WTC11 (cell line): ENCODE measurements at places on chromosomes 13 and 19.

DNA sequence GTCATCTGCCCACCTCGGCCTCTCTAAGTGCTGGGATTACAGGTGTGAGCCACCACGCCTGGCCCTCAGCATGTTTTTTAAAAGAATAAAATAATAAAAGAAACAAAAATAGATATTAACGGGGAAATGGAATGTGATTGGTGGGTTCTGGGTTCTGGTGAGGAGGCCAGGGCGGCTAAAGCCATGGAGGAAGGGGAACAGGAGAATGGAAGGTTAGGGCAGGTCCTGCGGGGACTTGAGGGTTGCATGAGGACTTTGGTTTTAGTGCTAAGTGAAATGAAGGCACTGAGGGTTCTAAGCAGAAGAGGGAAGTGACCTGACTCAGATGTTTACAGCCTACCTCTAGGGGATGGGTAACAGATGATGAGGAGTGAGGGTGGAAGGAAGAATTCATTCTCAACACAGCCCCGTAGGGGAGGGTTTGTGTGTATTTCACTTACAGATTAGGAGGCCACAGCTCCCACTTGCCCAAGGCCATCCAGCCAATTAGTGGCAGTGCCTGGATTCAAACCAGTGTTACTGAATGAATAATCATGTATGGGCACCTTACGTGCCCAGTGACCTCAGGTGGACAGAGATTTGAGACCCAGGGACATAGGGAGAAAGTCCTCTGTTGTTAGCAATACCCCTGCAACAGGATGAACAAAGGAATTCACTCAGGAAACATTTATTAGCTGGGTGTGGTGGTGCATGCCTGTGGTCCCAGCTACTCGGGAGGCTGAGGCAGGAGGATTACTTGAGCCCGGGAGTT is 6.7 kb upstream of the MRPL4 start:
- DNase-seq, result no peak
- H3K4me3 ChIP-seq, result no peak overlapping the region

DNA sequence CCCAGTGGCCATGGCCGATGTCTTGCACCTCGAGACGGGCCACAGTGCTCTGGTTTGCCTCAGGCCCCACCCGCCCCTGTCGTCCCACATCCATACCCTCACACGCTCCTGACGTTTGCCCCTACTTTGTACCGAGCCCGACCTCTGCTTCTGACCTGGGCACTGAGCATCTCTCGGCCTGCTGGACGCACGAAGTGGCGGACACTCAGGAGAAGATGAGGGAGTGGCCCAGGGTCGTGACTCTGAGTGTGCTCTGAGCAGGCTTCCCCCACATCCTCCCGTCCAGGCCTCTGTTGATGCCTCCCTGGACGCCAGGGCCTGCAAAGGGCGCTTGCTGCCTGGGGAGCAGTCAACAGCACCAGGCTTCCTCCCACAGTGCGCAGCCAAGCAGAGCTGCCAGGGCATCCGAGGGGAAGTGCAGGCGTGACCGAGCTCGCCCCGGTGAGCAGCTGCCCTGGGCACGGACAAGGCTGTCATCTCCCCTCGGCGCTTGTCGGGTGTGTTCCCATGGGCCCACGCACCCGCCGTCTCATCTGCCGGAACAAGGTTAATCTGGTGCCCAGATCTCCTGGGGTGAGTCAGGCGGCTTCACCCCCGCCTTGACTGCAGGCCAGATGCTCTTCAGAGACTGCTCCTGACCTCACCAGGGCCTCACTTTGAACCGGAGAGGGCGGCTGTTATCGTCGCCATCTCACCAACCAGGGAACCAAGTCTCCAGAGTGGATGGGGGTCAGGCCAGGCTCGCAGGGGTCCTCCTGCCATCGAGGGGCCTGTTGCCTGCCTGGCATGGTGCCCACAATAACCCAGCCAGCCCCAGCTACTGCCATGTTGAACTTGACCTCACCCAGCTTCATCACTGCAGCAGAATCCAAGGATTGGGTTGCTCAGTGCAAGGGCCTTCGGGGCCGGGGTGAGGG is 27.2 kb downstream of the COMP start:
- H3K27ac ChIP-seq, result no peak overlapping the region
- DNase-seq, result no peak
- no peak overlapping the region for H3K4me3 ChIP-seq
- H3K4me1 ChIP-seq, result peaks cover 2% of the 10 kb centered on the region; the same call in 1 of the 2 replicates
- peaks cover 65% of the 10 kb centered on the region for H3K27me3 ChIP-seq
- H3K36me3 ChIP-seq, result no peaks in the 10 kb centered on the region

- H3K4me3 ChIP-seq, result no peak overlapping the region
- no peak for DNase-seq
- H3K4me1 ChIP-seq, result no peaks in the 10 kb centered on the region
- H3K27ac ChIP-seq, result no peak overlapping the region
- H3K36me3 ChIP-seq, result peaks cover 3% of the 10 kb centered on the region
Observed at GRCh38 chr13:40895227-40896184, 106.1 kb downstream of the SLC25A15 start.

- H3K27ac ChIP-seq, result peak within 1 kb of the TSS; percentile 10; the same call in 1 of the 2 replicates
- peaks cover 26% of the 10 kb centered on the region for H3K4me1 ChIP-seq
- H3K36me3 ChIP-seq, result no peaks in the 10 kb centered on the region
- H3K4me3 ChIP-seq, result peak within 1 kb of the TSS; percentile 47
- no peak for DNase-seq
- peaks cover 51% of the 10 kb centered on the region for H3K27me3 ChIP-seq
Observed at GRCh38 chr19:54473071-54473891, at the start of gene CDC42EP5. Gene CDC42EP5, minus strand, starts transcription at chr19:54473296. Its CDS starts 7,749 bp downstream, at chr19:54465547.

DNA sequence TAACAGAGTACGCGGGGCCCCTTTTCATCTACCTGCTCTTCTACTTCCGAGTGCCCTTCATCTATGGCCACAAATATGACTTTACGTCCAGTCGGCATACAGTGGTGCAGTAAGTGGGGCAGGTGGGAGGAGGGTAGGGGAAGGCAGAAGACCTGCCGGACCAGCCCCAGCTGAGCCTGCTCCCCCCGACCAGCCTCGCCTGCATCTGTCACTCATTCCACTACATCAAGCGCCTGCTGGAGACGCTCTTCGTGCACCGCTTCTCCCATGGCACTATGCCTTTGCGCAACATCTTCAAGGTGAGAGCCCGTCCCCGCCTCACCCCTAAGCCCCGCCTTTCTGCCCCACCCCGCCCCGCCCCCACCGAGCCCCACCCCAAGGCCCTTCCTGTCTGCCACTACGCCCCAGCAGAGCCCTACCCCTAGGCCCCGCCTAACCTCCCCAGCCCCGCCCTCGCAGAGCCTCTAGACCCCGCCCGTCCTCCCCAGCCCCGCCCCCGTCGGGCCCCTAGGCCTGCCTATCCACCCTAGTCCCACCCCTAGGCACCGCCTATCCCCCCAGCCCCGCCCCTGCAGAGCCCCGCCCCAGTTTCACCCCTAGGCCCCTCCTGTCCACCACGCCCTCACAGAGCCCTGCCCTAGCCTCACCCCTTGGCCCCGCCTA is 7.7 kb downstream of the NDUFB7 start:
- H3K4me3 ChIP-seq, result peak overlapping the region; percentile 56; the same call in 1 of the 2 replicates
- peak overlapping the region; percentile 99 for H3K27ac ChIP-seq
- DNase-seq, result peak; percentile 98
- H3K36me3 ChIP-seq, result peaks cover 2% of the 10 kb centered on the region; the same call in 1 of the 2 replicates
- peaks cover 32% of the 10 kb centered on the region for H3K4me1 ChIP-seq
- no peaks in the 10 kb centered on the region for H3K27me3 ChIP-seq

DNA sequence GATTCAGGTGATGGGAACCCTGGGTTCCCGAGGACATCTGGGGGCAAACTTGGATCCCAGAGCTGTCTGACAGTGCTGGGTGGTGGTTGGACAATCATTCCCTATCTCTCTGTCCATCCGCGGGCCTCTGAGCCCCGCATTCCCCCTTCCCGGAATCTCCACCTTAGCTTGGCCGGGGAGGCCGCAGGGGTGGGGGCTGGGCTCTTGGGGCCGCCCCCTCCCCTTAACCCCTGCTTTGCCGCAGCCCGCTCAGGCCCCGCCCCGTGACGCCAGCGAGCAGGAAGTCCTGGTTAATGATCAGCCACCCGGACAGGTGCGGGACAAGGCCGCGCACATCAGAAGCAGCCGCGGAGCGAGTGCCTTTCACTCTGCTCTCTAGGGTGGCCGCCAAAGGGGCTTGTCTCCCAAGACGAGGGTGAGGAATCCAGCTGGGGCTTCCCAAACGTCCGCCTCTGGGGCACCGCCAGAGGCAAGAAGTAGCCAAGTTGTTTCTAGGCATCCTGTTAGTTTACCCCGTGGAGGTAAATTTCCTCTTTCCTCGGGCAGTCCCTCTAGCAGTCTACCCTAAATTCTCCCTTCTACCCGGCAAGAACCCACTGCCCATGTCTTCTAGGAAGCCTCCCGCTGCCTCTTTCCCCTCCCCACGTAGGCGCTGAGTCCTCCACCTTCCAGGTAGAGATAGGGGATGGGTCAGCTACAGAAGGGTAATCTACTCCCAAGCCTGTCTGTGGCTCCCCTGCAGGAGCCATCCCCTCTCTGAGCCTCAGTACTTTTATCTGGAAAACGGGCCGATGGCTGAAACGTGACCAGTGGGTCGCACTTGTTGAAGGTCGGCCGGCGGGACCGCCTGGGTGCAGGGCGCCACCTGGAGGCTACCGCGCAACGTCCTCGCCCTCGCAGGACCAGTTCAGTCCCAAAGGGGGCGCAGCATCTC is 3.0 kb downstream of the IRF2BP1 start:
- no peaks in the 10 kb centered on the region for H3K36me3 ChIP-seq
- H3K27me3 ChIP-seq, result no peaks in the 10 kb centered on the region

DNA sequence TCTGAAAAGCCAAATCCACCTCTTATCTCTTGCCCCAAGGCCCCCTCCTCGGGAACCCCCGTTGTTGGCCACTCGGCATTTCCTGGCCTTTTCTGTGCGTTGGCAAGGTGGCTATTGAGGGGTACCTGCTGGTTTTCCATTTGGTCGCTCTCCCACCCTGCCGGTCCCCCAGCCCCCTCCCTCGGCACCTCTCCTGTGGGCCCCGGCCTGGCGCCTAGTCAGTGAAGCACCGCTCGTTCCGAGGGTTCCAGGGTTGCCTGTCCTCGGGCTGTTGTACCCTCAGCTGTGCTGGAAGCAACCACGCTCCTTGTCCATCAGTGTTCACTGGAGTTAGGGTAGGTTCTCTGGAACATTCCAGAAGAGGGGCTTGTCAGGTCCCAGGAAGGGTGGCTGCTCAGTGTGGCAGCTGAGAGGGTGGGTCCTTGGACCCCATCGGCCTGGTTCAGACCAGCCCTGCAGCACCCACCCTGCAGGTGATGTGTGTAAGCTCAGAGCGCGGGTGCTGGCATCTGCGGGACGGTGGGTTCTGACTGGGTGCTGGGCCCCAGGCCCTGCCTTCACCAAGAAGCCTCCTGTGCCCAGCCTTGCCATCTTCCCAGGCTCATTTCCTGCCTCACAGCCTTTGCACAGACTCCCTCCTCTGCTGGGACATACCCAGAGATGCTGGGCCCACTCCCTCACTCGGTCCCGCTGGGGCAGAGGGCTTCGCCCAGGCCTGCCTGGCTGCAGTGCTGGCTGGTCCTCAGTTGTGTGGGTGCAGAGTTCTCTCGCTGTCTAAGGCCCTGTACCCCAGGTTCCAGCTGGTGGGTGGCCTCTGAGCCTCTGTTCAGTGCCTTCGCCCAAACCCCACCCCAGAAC is 21.3 kb downstream of the NKPD1 start:
- H3K4me3 ChIP-seq, result no peak overlapping the region
- peaks cover 25% of the 10 kb centered on the region for H3K4me1 ChIP-seq
- no peak for DNase-seq
- peaks cover 10% of the 10 kb centered on the region for H3K36me3 ChIP-seq

- no peaks in the 10 kb centered on the region for H3K27me3 ChIP-seq
- no peak overlapping the region for H3K27ac ChIP-seq
- no peak for DNase-seq
Observed at GRCh38 chr13:73481886-73482445, 423.2 kb downstream of the KLF5 start.

DNA sequence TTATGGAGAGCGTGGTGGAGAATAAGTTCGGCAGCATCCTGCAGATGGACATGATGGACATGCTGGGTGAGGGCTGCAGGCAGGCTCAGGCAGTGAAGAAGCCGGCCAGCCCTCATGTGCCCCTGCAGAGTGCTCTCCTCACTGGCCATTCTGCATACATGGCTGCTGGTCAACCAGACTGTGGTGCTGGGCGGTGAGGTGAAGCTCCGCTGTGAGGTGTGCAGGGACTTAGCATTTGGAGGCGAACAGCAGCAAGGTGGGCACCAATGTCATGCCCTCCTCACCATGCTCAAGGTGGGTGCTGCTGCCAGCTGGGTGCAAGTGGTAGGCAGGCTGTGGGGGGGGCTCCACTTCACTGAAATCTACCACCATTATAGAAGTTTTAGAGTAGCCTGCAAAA is 5.7 kb upstream of the ZNF492 start:
- no peak overlapping the region for H3K27ac ChIP-seq
- DNase-seq, result no peak
- no peak overlapping the region for H3K4me3 ChIP-seq
- H3K36me3 ChIP-seq, result peaks cover 47% of the 10 kb centered on the region
- peaks cover 8% of the 10 kb centered on the region for H3K27me3 ChIP-seq

GRCh38 chr13:81781471-81781870 is 1440.5 kb upstream of the SPRY2 start:
- no peak for DNase-seq
- no peaks in the 10 kb centered on the region for H3K27me3 ChIP-seq
- no peaks in the 10 kb centered on the region for H3K36me3 ChIP-seq
- no peak overlapping the region for H3K4me3 ChIP-seq
- H3K27ac ChIP-seq, result no peak overlapping the region

DNA sequence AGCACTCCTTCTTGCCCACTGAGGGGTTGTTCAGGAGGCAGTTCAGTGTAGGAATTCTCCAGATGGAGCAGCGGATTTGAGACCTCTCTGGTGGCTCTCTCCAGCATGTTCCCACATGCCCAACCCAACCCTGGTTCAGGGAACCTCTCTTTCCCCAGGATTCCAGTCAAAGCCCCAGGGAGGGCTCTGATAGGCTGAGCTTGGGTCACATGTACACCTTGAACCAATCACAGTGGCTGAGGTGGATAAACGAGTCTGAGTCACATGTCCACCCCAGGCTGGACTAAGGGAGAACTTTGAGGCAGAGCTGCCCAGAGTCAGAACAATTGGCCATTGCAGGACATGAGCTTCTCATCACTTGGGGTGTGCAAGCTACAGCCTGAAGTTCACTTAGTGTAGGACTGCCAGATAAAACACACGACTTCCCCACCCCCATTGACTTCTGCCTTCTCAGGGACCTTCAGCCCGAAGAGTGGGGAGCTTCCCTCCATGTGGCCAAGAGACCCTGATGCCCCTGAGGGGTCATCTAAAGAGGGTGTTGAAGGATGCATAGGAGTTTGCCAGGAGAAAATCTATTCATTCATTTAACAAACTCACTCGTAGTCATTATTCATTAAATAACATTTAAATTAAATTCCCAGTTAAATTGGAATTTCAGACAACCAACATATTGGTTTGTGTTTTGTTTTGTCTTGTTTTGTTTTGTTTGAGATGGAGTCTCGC is 4.0 kb upstream of the MAST3 start:
- no peak overlapping the region for H3K4me3 ChIP-seq
- H3K36me3 ChIP-seq, result no peaks in the 10 kb centered on the region
- H3K4me1 ChIP-seq, result peaks cover 8% of the 10 kb centered on the region
- no peak overlapping the region for H3K27ac ChIP-seq
- no peak for DNase-seq
- peaks cover 6% of the 10 kb centered on the region for H3K27me3 ChIP-seq

GRCh38 chr13:98293103-98293502 is 116.0 kb upstream of the RNF113B start:
- DNase-seq, result no peak
- no peaks in the 10 kb centered on the region for H3K36me3 ChIP-seq
- H3K27me3 ChIP-seq, result no peaks in the 10 kb centered on the region
- peaks cover 39% of the 10 kb centered on the region for H3K4me1 ChIP-seq

- no peaks in the 10 kb centered on the region for H3K36me3 ChIP-seq
- peaks cover 52% of the 10 kb centered on the region for H3K4me1 ChIP-seq
- DNase-seq, result no peak
Observed at GRCh38 chr13:29888306-29888705, 37.9 kb upstream of the UBL3 start.
